ENCODE measurements at places on chromosomes 12 and 14. TPM values are rescaled to one million over a fixed set of nuclear protein-coding genes. Genes with fewer than 3 reads are reported as not detected.

DNA sequence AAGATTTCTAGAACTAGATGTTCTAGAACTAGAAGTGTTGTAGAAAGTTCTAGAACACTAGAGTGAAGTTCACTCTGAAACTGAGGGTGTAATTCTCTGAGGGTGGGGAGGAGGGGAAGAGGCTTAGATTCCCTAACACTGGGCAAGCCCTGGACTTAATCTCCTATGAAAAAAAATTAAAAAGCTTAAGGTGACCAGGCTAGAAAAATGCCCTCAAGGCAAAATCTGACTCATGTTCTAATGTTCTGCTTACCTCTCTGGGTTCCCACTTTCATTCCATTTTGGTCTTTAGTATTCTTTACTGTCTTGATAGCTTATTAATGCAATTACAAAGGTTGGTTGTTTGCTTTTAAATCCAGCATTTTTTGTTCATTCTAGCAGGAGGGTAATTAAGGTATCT is 101.5 kb downstream of the KICS2 start:
- H3K27me3 ChIP-seq = no peaks in the 10 kb centered on the region
- H3K4me1 ChIP-seq = no peaks in the 10 kb centered on the region
- no peak overlapping the region for H3K4me3 ChIP-seq
- no peak overlapping the region for H3K27ac ChIP-seq

The TMPRSS12 gene
- total RNA-seq = not detected

DNA sequence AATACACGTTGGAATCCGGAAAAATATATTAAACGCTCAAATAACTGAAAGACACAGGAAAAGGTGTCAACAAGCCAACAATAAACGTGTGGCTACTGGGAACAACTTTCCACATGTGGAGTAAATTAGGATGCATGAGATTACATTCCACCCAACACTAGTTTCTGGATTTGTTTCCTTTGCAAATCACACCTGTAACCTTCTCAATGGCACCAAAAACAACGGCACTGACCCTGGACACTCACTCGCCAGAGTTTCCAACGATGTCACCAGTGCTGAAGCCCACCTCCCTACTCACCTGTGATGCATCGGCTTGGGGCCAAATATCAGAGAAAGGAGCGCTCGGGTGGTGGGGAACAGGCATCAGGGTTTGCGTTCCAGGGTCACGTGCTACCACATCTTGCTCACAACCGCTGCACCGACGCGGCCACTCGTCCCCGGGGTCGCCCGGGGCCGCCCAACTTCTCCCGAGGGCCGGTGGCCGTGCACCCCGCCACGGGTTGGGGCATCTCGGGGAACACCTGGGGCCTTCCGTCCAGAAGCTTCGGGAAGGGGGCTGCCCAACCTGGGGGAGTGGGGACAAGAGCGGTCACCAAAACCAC is 629 bp downstream of the PRDM4 start:
- peaks cover 8% of the 10 kb centered on the region for H3K36me3 ChIP-seq
- peak overlapping the region; percentile 74 for H3K27ac ChIP-seq
- H3K4me3 ChIP-seq = peak overlapping the region; percentile 71
- H3K4me1 ChIP-seq = peaks cover 27% of the 10 kb centered on the region

DNA sequence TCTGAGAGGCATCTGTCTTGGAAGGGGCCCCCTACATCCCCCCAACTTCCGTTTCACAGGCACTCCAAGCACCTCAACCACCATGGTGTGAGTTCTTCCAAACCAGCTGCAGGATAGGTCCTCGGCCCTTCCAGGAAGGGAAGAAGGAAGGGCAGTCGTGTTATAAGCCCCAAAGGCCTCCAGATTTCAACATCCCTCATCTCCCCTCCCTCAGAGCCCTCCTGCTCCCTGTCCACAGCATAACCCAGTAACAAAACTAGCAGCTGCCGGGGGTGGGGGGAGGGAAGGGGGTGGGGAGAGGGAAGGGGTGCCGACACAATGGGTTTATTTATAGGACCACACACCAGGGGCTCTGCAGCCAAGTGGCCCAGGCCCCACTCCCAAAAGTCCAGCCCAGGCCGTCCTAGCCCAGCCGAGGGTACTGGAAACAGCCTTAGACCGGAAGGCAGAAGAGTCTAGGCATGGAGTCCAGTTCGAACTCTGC is 18.3 kb downstream of the NCKAP5L start:
- no peak for DNase-seq
- H3K27me3 ChIP-seq = no peaks in the 10 kb centered on the region
- no peaks in the 10 kb centered on the region for H3K36me3 ChIP-seq
- no peak overlapping the region for H3K27ac ChIP-seq
- H3K4me3 ChIP-seq = no peak overlapping the region
- no peaks in the 10 kb centered on the region for H3K4me1 ChIP-seq

The OR4E2 gene
- not detected for total RNA-seq

The USP44 gene
- 3.1 TPM for total RNA-seq

The MMP14 gene
- 603 TPM for total RNA-seq

The SIX4 gene
- 4.7 TPM for total RNA-seq

The APOF gene
- total RNA-seq = not detected

- no peak for DNase-seq
- H3K27ac ChIP-seq = no peak overlapping the region
- H3K4me3 ChIP-seq = no peak overlapping the region
- no peaks in the 10 kb centered on the region for H3K27me3 ChIP-seq
Measured at GRCh38 chr12:57278465-57279381, 27.7 kb upstream of the STAC3 start.

- peaks cover 60% of the 10 kb centered on the region for H3K36me3 ChIP-seq
- H3K27ac ChIP-seq = no peak overlapping the region
- no peaks in the 10 kb centered on the region for H3K4me1 ChIP-seq
- DNase-seq = no peak
- H3K27me3 ChIP-seq = no peaks in the 10 kb centered on the region
Measured at GRCh38 chr14:68922201-68922621, 56.9 kb downstream of the ACTN1 start.

DNA sequence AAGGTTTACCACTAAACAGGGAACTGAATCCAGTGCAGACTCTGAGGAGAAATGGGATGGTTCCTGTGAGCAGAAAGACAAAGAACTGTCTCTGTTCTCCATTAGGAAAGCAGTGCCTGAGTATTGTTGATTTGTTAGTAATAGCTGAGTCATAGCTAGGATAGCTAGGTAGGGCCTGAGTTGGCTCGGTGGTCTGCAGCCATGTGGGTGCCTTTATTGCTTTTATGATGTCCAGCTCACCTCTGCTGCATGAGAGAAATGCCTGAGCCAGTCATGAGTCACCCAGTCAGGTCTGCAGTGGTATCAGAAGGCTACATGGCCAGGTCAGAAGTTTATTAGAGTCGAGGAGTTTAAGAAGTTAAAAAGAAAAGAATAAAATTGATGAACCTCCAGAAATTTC is 24.2 kb downstream of the TRHDE start:
- no peaks in the 10 kb centered on the region for H3K27me3 ChIP-seq
- no peak overlapping the region for H3K27ac ChIP-seq
- DNase-seq = no peak
- no peaks in the 10 kb centered on the region for H3K4me1 ChIP-seq
- no peak overlapping the region for H3K4me3 ChIP-seq

DNA sequence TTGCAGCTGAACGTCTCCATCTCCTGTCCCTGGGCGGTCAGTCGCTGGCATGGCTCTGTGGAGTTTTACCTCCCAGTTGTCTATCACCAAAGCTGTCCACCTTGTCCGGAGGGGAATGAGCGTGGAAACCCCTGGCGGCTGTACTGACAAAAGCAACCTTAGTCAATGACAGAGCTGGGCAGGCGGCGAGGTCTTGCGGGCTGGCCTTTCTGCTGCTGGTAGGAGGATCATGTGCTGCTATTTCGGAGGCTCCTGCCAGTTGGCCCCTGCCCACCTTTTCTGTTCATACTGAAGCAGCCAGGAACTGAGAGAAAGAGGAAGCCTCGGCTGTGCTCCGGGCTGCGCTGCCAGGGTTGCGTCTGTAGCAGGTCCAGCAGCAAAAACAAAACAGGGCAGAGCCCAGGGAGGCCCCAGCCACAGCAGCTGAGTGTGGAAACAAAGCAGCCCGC is 57.7 kb downstream of the HMGA2 start:
- no peaks in the 10 kb centered on the region for H3K36me3 ChIP-seq
- no peaks in the 10 kb centered on the region for H3K27me3 ChIP-seq
- DNase-seq = peak; percentile 91
- peaks cover 93% of the 10 kb centered on the region for H3K4me1 ChIP-seq
- H3K4me3 ChIP-seq = no peak overlapping the region
- H3K27ac ChIP-seq = peak overlapping the region; percentile 70

- no peak for DNase-seq
- H3K27ac ChIP-seq = no peak overlapping the region
- H3K4me3 ChIP-seq = no peak overlapping the region
- no peaks in the 10 kb centered on the region for H3K27me3 ChIP-seq
Measured at GRCh38 chr14:98120831-98121464, 1151.0 kb downstream of the BCL11B start.

The TAS2R19 gene
- total RNA-seq = 3.1 TPM

- no peak overlapping the region for H3K4me3 ChIP-seq
- no peaks in the 10 kb centered on the region for H3K27me3 ChIP-seq
- H3K27ac ChIP-seq = no peak overlapping the region
- no peaks in the 10 kb centered on the region for H3K36me3 ChIP-seq
- DNase-seq = no peak
- no peaks in the 10 kb centered on the region for H3K4me1 ChIP-seq
Measured at GRCh38 chr14:105666420-105666819, 140.0 kb downstream of the TMEM121 start.

GRCh38 chr14:66649498-66649897 is 141.6 kb downstream of the GPHN start:
- H3K4me3 ChIP-seq = no peak overlapping the region
- DNase-seq = no peak
- no peaks in the 10 kb centered on the region for H3K27me3 ChIP-seq

DNA sequence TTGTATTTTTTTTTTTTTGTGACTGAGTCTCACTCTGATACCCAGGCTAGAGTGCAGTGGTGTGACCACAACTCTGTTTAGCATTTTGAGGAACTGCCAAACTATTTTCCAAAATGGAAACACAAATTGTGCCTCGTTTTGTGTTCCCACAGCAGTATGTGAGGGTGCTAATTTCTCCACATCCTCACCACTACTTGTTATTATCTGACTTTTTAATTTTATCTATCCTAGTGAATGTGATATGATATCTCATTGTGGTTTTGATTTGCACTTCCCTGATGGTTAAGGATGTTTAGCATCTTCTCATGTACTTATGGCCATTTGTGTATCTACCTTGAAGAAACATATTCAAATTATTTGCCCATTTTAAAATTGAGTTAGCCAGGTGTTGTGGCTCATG is 62.4 kb downstream of the SRGAP1 start:
- H3K36me3 ChIP-seq = no peaks in the 10 kb centered on the region
- DNase-seq = no peak
- H3K4me3 ChIP-seq = no peak overlapping the region
- no peaks in the 10 kb centered on the region for H3K27me3 ChIP-seq

DNA sequence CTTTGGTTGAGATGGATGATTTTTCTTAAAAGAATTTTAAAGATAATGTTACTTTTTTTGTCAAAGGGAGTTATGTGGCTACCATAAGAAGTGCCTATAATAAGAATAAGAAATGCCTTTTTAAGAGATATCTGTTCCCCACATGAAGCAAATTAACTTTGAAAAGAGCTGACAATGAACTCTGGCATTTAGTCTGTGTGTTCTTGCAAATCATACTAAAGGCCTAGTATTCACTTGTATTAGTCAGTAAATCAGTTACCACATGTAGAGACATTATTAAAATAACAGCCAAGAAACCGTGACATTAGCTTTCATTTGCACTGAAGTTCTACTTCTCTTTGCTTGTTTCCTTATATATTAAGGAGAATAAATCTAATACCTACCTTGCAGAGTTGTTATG is 296.3 kb downstream of the CCDC91 start:
- no peaks in the 10 kb centered on the region for H3K4me1 ChIP-seq
- H3K27ac ChIP-seq = no peak overlapping the region
- H3K4me3 ChIP-seq = no peak overlapping the region
- H3K36me3 ChIP-seq = no peaks in the 10 kb centered on the region
- DNase-seq = no peak
- no peaks in the 10 kb centered on the region for H3K27me3 ChIP-seq

- no peak for DNase-seq
- no peaks in the 10 kb centered on the region for H3K27me3 ChIP-seq
- H3K4me3 ChIP-seq = no peak overlapping the region
- no peaks in the 10 kb centered on the region for H3K36me3 ChIP-seq
Measured at GRCh38 chr12:1297206-1297605, 297.2 kb downstream of the FBXL14 start.

- H3K27ac ChIP-seq = peak overlapping the region; percentile 19
- H3K27me3 ChIP-seq = no peaks in the 10 kb centered on the region
- DNase-seq = peak; percentile 58
- no peak overlapping the region for H3K4me3 ChIP-seq
- H3K4me1 ChIP-seq = peaks cover 26% of the 10 kb centered on the region
Measured at GRCh38 chr12:94779485-94779884, 129.1 kb upstream of the TMCC3 start.

- no peaks in the 10 kb centered on the region for H3K27me3 ChIP-seq
- no peak overlapping the region for H3K27ac ChIP-seq
- no peaks in the 10 kb centered on the region for H3K36me3 ChIP-seq
Measured at GRCh38 chr14:75301666-75302325, 23.2 kb downstream of the FOS start.

The NTN4 gene
- total RNA-seq = 105 TPM

The POC1B gene
- total RNA-seq = 18.2 TPM

GRCh38 chr12:29148911-29149690 is at the start of gene FAR2:
Gene FAR2 (plus strand): TSS chr12:29149278. CDS start chr12:29270450, 121,172 bp downstream.
- peak within 1 kb of the TSS; percentile 91 for H3K27ac ChIP-seq
- H3K36me3 ChIP-seq = no peaks in the 10 kb centered on the region
- peak within 1 kb of the TSS; percentile 75 for H3K4me3 ChIP-seq
- peaks cover 29% of the 10 kb centered on the region for H3K4me1 ChIP-seq

DNA sequence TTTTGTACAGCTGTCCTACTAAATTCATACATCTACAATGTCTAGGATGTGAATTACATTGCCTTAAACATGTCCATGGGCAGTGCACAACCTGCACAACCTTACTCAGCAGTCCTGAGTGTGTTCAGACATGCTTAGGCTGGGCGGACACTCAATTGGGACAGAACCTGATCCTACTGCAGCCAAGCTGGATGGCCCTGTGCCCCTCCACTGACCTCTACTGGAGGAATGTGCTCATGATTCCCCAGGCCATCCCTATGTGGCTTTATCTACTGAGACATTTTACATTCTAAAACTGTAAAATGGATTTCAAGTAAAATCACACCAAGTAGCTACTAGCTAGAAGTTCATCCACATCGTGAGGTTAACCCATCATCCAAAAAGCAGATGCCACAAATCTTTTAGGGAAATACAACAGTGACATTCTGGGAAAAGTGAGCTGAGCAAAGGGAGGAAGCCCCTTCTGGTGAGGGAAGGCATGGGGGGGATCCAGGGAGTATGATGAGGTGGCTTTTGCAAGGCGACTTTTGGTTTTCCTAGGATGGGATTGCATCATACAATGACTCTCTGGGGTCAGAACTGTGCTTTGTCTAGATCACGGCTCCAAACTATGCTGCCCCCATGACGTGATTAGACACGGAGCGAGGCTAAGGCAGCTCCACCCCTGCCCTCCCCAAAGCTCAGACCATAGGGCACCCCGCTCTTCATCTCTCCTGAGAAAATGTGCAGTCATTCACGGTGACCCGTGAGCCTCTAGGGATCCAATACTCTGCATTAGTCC is 911.7 kb upstream of the TMEM132C start:
- H3K4me3 ChIP-seq = no peak overlapping the region
- DNase-seq = no peak
- no peaks in the 10 kb centered on the region for H3K4me1 ChIP-seq
- H3K27ac ChIP-seq = no peak overlapping the region

The PKP2 gene
- 9.1 TPM for total RNA-seq

Measured in endothelial cell of umbilical vein (primary cell).